NCI-H510A treated with DMSO at 0.1 percent for 48 hours (cell line): ENCODE measurements at places on chromosomes 2 and 18.

DNA sequence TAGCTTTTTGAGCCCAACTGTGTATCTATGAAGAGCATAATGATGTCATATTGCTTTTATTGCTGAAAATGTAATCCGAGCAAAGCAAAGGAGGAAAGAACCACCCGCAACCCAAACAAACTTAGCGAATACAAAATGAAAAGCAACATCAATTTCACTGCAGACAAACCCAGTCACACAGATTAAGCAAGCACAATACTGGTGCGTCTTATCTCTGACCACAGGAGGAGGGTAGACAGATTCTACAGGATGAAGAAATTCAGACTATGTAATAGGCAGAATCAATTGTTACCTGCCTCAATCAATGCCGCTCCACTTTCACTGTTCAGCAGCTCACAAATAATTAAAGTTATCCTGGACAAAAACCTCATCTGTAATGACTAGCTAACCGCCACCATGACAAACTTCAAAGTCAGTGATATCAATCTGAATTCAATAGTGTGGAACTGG is 115.5 kb upstream of the SP3 start:
- DNase-seq: no peak

- DNase-seq: no peak
Measured at GRCh38 chr2:228735697-228736096, 535.4 kb downstream of the PID1 start.

DNA sequence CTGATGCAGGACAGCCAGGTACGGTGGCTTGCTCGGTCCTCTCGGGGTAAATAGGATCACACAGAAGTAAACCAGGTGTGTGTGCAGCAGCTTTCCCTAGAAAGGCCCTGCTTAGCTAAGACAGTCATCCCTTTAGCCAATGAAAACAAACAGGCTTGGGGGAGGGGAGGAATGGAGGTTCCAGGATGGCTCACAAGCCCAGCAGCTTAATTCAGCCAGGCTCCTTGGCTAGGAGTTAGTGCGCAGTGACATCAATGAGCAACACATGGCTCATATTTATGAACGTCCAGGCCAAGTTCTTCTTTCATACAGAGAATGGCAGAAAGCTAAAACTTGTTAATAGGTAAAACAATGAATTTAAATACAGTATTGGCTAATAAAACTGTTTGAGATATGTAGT is 10.2 kb downstream of the IAH1 start:
- no peak for DNase-seq

GRCh38 chr2:196338440-196338839 is 167.1 kb upstream of the STK17B start:
- DNase-seq: no peak

GRCh38 chr2:64259312-64259711 is 115.1 kb upstream of the PELI1 start:
- DNase-seq: no peak

DNA sequence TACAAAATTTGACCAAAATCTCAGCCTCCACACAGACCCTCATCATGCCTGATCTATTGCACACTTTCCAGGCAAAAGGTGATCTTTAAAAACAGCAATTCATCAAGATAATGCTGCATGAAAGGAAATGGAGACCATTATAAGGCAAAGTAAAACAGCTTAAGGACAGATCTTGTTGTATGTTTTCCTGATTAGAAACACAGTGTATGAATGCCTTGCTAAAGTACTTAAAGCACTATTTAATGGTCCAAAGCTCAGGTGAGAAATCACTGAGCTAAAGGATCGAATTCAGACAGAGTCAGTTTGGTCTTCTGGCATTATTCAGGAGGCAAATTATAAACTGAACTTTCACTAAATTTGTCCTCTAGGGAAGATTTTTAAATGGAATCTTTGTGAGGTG is 18.7 kb upstream of the FTCDNL1 start:
- no peak for DNase-seq
